ENCODE measurements at places on chromosomes 12 and 14. TPM values are rescaled to one million over a fixed set of nuclear protein-coding genes. Genes with fewer than 3 reads are reported as not detected.

TCL1B gene
- total RNA-seq, result not detected

KRT1 gene
- total RNA-seq, result not detected

PIANP gene
- total RNA-seq, result 4.4 TPM

SLCO1C1 gene
- total RNA-seq, result not detected

EPYC gene
- not detected for total RNA-seq

RNASE2 gene
- not detected for total RNA-seq

SAMD15 gene
- total RNA-seq, result 6.6 TPM

GPR132 gene
- total RNA-seq, result 0.43 TPM

DNA sequence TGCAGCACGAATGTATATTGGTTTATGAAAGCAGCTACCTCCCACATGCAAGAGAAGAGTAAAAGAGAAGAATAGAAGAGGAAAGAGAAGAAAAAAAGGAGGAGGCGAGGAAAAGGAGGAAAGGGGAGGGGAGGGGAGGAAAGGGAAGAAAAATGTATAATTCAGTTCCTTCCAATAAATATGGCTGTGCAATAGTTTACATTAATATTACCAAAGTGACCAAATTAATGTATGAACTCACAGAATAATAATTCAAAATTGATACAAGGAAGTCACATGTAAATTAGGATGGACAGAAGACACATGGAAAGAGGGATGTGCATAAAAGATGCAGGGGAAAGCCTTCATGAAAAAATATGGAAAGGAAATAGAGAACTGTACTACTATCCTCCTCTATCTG is 172.5 kb downstream of the SLC38A4 start:
- DNase-seq, result no peak

DNA sequence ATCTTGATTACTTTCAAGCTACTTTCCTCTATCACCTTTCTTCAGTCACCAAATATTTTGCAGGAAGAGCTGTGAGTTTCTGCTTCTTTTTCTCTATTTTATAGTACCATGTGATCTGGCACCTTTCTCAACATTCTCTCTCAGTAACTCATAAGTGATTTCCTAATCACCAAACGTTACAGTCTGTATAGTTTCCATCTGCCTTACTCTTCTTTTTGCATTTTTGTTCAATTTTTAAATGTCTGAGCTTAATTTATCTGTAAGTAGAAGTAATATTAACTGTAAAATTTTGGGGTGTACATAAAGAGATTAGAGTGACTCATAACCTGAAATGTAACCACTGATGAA is 422.1 kb upstream of the SYT1 start:
- DNase-seq, result no peak

- no peak for DNase-seq
Measured at GRCh38 chr14:74834692-74835392, 41.1 kb downstream of the PROX2 start.

GRCh38 chr14:37778135-37778943 is 182.9 kb downstream of the TTC6 start:
- DNase-seq, result no peak

DNA sequence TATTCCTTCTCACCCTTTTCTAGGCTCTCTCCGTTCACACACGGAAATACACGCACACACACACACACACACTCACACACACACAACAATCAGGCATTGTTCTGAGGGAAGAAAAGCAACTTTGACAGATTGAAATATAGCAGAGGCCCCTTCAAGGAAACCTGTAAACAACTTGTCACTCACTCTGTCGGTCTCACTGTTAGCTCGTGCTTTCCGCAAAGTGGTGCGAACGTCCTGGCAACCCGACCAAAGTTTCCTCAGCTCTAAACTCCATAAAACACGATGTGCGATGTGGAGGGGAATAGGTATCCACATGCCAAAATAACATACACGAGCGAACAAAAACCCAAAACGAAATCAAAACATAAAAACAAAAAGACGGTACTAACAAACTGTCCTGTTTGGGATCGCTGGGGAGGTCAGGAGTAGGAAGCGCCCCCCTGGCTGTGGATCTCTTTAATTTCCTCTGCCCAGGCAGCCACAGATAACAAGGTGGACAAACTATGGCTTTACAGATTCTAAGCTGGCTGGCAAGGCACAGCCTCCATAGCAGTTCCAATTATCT is 822 bp upstream of the SOX5 start:
- DNase-seq, result no peak

- no peak for DNase-seq
Measured at GRCh38 chr12:118526255-118527095, 150.1 kb downstream of the SUDS3 start.

DNA sequence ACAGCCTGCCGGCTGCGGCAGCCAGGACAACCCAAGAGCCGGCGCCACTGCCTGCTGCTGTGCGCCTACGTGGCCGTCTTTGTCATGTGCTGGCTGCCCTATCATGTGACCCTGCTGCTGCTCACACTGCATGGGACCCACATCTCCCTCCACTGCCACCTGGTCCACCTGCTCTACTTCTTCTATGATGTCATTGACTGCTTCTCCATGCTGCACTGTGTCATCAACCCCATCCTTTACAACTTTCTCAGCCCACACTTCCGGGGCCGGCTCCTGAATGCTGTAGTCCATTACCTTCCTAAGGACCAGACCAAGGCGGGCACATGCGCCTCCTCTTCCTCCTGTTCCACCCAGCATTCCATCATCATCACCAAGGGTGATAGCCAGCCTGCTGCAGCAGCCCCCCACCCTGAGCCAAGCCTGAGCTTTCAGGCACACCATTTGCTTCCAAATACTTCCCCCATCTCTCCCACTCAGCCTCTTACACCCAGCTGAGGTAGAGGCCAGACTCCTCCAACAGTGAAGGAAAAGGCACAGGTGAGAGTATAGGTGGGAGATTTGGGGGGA is 10.3 kb downstream of the ZBTB39 start:
- DNase-seq, result no peak

- DNase-seq, result no peak
Measured at GRCh38 chr12:76284816-76285750, 63.1 kb downstream of the BBS10 start.
